Amygdala (tissue), 56 donors: ENCODE measurements at places on chromosomes 7 and 10.

- no peak for DNase-seq
Measured at GRCh38 chr10:15531927-15532722, 161.0 kb upstream of the FAM171A1 start.

- no peak for DNase-seq
Measured at GRCh38 chr10:73865459-73866442, 8.6 kb downstream of the CAMK2G start.

DNA sequence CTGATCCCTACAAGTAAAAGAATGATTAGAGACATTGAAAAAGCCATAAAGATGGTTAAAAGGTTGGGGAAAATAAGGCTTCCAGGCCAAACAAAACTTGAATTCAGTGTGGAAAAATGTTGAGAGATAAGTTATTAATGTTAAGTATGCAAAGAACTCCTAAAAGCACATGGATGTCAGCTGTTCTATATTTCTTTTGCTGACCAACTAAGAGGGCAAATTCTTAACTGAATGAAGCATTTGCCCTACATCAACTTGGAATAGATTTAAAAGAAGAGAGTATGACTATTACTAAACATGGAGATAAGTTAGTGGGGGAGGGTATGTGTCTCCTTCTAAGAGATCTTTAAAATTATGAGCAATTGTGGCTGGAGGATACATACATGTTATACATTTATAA is 124.8 kb downstream of the KIAA1217 start:
- DNase-seq: no peak

DNA sequence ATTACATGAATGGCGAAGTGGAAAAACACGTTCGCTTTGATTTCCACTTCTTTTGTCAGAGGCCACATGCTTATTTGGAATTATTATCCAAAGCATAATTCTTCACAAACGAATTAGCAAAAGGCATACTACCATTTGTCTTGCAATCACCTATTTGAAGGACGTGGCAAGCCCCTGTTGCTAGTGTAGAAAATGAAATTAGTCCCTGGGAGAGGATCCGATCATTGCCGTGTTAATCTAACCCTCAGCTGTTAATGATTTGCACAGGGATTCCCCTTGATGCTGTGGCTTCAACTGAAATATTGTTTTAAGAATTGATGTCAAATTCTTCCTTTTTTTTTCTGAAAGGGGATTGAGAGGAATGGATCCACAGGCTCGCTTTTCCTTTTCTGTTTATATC is 4.6 kb downstream of the AGMO start:
- DNase-seq: no peak

GRCh38 chr7:38306171-38306570 is 32.7 kb upstream of the TARP start:
- DNase-seq: no peak

GRCh38 chr7:51786284-51786683 is 469.7 kb upstream of the COBL start:
- no peak for DNase-seq

DNA sequence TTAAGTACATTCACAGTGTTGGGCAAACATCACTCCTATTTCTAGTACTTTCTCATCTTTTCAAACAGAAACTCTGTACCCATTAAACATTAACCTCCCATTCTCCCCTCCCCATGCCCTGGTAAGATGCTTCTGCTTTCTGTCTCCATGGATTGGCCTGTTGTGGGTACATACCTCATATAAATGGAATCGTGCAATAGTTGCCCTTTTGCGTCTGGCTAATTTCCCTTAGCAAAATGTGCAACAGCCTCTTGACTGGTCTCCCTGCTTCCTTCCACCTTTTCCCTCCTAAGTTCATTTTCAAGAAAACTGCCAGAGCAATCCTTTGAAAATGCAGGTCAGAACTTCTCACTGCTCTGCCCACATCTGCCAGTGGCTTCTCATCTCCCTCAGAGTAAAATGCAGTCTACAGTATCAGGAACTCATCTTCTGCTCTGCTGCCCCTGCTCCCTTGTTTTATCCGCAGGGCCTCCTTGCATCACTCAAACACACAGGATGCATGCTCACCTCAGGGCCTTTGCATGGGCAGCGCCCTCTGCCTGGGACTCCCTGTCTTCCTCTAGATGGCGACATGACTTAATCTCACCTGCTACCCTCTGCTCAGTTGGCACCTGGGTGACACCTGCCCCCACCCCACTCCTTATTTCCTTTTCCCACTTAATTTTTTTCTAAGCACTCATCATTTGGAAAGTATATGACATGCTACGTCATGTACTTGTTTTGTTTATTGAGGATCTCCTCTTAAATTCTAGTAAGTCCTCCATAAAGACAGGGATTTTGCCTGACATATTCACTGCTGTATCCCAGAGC is 44.3 kb upstream of the ECHDC3 start:
- no peak for DNase-seq

- DNase-seq: no peak
Measured at GRCh38 chr7:78323118-78323517, 524.5 kb downstream of the PHTF2 start.

- DNase-seq: no peak
Measured at GRCh38 chr7:158955932-158956804, 99.8 kb downstream of the DYNC2I1 start.

DNA sequence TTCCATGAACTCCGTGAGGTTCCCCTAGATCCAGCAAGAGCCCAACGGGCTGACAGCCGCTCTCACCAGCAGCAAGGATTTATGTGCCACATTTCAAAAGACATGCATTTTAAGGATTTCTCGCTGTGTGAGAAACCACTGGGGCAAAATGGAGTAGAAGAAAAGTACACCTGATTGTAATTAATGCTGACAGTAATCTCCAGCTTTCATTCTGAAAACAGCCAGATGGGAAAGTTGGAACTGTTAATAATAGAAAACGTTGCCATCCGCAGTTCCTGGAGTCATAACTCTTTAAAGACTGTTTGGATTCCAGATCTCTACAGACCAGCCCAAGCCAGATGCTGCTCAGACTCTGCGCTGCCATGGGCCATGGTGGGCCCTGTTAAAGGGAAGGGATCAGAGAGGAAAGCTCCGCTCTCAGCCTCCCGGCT is 216.9 kb upstream of the GLI3 start:
- DNase-seq: no peak

DNA sequence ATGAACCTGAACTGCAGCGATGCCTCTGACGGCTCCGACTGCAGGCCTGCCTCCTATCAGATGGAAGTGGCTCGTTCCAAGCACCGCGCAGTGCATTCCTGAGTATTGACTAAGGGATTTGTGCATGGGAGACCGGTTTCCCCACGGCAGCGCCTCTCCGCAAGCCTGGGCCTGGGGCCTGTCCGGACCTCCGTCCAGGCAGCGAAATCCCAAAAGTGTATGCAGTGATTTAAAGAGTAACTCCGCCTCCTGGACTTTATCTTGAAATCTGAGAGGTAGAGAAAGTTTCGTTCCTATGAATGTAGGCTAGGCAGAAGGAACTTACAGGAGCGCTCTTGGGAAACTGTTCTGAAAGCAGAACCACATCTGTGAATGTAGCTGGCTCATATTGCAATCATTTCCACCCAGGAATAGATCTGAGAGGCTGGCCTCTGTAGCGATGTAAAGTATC is 106.2 kb upstream of the CELF2 start:
- peak; percentile 15 for DNase-seq

DNA sequence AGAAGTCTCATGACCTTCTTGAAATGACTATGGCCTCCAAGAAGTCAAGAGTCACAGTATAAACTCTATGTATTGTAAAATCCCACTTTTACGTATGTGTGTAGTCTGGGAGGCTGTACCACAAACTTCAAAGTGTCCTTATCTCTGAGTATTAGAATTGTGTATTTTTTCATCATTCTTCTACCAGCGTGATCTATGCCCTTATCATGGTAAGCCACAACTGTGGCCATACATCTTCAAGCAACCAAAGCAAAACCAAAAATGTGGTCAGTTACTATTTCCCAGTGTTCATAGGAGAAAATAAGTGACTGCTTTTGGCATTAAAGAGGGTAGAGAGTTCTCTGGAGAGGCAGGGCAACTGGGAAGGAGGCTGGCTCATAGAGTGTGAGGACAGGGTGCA is 42.8 kb downstream of the SPOCK2 start:
- no peak for DNase-seq

GRCh38 chr7:155722118-155722517 is 77.7 kb downstream of the RBM33 start:
- DNase-seq: no peak

DNA sequence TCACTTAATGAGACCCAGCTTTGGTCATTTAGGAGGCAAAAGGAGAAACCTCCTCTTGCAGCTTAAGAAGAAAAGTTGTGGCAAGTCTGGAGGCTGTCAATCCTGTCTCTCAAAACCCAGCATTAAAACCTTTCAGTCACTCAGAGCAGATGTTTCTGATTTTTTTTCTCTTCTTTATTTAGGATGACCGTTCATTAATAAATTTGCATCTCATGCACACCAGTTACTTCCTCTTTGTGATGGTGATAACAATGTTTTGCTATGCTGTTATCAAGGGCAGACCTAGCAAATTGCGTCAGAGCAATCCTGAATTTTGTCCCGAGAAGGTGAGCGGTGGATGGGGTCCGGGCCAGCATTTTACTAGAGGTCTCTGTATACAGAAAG is 32.0 kb downstream of the TMEM248 start:
- no peak for DNase-seq

DNA sequence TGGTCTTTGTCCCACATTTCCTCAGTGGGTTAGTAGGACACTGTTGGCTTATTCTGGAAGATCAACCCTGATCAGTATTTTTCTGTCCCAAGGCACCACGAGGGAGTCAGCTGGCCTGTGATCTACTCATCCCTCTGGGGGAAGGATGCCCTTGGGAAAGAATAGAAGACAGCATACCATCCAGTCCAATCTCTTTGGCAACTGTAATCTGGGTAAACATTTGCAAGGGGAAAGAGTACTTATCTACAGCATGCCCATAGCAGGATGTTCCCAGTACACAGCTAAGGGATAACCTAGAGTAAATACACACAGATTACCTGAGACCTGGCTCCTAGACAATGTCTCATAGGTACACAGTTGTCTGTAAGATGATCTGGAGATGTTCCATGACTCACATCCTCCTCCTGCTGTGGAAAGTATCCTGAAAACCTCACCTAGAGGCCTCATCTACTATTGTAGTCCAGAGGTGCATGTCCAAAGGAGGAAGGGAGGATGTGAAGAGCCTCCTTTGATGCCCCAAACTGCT is 134.3 kb upstream of the VWC2 start:
- DNase-seq: no peak

GRCh38 chr7:153005750-153006435 is 246.3 kb downstream of the ACTR3B start:
- no peak for DNase-seq

GRCh38 chr10:29160150-29160617 is 128.7 kb upstream of the LYZL1 start:
- DNase-seq: no peak

DNA sequence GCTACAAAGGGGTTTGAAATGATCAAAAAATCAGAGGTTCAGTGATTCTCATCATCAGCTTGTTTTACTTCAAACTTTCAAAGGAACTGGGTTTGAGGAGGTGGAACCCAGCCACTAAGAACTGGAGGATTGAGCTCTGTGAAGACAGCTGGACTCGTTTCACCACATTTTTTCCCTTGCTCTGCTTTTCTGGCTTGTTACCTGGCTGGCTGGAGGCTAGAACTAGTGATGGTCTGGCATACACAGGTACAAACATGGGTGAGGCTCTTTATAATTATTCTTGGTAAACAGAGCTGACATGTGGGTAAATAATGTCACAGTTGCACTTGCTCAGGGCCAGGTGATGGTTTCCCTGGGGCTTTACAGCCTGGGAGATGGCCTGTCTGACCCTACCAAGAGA is 352.5 kb downstream of the FGFR2 start:
- DNase-seq: no peak

DNA sequence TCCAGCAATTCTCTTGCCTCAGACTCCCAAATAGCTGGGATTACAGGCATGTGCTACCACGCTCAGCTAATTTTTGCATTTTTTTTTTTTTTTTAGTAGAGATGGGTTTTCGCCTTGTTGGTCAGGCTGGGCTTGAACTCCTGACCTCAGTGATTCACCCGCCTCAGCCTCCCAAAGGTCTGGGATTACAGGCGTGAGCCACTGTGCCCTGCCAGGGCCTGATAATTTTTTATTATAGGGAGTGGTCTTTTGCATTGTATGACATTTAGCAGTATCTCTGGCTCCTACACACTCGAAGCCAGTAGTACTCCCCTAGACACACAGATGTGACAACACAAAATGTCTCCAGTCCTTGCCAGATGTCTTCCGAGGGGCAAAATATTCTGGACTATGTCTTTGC is 124.0 kb downstream of the DKK1 start:
- no peak for DNase-seq

DNA sequence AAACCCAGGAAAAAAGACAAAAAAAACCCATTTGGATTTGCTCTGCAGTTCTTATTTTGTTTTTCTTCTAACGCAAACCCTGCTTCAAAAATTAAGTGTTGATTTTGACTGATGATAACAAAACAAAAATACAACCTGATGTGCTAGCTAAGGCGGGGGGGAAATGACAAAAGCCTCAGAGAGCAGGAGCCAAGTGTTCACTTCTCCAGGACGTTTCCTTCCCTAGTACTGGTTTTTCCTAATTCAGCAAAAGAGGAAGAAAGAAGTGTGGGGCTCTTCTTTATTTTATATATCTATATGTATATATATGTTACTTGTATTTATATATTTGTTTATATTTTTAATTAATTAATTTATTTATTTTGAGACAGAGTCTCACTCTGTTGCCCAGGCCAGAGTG is 28.0 kb downstream of the SNX10 start:
- no peak for DNase-seq

- DNase-seq: no peak
Measured at GRCh38 chr10:133617196-133617595, 9.4 kb downstream of the FRG2B start.

DNA sequence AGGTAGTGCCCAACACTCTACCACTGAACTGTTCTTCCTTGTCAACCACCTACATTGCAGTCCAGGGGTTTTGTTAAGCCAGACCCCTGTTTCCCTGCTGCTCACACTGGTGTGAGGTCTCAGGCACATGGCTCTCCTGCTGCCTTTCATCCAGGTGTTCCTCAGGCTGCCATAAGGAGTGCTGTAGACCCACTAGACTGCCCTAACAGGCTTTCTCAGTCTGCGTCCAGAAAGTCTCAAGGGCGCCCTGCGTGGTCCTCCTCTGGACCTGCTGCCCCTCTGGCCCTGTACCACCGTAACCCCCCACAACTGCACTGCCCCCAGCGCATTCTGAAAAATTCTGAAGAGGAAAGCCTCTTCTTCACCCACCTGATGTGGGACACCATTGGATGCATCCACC is 225.7 kb upstream of the ANKRD30A start:
- DNase-seq: no peak

DNA sequence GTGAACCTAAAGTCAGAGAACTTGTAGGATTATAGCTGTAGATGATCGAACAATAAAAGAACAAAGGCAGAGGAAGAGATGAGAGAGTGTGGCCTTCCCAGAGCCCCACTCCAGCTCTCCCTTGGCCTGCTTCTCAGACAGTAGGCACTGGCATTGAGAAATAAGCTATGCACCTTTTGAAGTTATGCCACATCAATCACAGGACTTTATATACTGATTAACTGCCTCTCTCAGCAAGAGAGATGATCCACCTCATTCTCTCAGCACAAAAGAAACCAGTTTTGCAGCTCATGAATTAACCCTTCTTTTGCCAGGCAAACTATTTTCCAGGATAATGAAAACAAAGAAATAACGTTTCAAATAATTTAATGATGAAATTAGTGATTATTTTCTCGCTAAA is 22.0 kb upstream of the CTTNBP2 start:
- no peak for DNase-seq

- DNase-seq: no peak
Measured at GRCh38 chr7:41732843-41733306, 30.0 kb upstream of the INHBA start.

GRCh38 chr10:78471326-78471722 is 437.7 kb downstream of the RPS24 start:
- no peak for DNase-seq
